ENCODE measurements at places on chromosomes 4 and X. TPM values are rescaled to one million over a fixed set of nuclear protein-coding genes. Genes with fewer than 3 reads are reported as not detected.

GRCh38 chrX:30822068-30822681 is 66.9 kb downstream of the TAB3 start:
- no peak for ATAC-seq

DNA sequence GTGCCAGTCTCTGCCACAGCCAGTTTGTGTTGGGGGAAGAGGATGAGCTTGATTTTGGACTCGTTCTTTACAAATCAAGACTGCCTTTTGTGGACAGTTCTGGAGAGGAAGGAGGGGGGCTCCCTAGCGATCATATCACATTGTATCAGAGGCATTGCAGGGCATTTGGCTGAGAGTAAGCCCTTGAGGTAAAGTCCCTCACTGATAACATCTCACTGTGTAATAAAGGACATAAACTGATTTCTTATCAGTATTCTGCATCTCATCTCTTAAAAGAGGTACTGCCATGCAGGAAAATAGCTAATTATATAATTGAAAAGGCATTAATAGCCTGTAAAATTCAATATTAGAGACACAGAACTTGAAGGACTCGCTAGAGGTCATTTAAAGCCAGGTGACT is 6.1 kb upstream of the IGFBP7 start:
- no peak for ATAC-seq

DNA sequence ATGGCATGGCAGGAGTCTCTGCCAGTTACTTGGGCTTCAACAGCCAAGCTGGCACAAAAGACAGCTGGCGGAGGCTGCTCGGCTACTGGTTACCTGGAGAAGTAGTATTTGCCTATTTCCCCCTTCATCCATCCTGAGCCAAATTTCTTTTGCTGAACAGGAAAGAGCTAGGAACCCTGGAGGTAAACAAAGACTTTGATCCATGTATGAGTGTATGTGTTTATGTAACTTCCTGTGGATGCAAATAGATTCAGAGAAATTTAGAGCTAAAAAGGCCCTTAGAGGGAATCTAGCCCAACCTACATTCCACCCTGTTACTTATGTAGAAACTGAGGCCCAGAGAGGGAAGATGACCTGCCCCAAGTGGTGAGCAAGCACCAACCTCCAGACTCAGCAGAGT is 11.2 kb downstream of the AWAT2 start:
- ATAC-seq = no peak

DNA sequence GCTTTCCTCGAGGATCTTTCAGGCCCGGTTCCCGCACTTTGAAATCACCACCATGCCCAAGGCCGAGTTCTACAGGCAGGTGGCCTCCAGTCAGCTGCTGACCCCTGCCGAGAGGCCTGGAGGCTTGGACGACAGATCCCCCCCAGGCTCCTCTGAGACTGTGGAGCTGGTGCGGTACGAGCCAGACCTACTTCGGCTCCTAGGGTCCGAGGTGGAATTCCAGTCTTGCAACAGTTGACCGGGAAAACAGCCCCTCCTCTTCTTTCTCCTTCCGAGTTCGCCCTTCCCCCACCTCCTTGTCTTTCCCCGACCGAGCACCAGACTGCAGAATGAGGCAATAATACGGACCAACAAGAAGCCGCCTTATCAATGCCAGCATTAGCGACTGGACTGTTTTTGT is 54.4 kb downstream of the ELF4 start:
- no peak for ATAC-seq

GRCh38 chr4:3397128-3397527 is 44.6 kb upstream of the HGFAC start:
- no peak for ATAC-seq

DNA sequence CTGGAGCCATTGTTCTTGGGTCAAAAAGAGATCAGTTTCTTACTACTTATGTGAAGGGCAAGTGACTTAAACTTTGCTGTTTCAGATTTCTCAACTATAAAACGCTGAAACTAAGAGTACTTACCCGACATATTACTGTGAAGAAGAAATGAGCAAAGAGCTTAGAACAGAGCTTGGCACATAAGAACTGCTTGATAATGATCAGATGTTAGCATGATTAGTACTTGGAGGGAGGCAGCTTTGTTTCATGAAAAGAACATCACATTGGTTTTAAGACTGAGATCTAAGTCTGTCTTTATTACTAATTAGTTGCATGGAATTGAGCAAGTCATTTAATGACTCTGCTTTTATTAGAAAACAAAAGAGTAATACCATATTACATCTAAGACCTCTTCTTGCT is 169.1 kb downstream of the ARHGAP24 start:
- no peak for ATAC-seq

DNA sequence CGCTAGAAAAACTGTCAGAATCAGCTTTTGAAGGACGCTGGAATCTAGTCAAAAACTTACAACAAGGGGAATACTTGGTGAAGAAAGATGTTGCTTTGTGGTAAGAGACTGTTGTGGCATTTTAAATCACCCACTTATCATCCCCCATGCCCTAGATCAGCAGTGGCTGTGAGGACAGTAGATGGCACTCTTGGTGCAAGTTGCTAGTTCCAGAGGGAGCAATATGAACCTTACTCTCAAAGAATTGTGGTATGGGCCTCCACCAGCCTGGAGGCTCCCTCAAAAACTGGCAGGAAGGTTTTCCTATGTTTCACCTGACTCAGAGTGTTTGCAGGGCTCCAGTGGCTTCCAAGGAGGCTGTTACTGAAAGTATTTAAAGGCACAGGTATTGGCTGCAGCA is 37.7 kb upstream of the SLC16A2 start:
- no peak for ATAC-seq

DNA sequence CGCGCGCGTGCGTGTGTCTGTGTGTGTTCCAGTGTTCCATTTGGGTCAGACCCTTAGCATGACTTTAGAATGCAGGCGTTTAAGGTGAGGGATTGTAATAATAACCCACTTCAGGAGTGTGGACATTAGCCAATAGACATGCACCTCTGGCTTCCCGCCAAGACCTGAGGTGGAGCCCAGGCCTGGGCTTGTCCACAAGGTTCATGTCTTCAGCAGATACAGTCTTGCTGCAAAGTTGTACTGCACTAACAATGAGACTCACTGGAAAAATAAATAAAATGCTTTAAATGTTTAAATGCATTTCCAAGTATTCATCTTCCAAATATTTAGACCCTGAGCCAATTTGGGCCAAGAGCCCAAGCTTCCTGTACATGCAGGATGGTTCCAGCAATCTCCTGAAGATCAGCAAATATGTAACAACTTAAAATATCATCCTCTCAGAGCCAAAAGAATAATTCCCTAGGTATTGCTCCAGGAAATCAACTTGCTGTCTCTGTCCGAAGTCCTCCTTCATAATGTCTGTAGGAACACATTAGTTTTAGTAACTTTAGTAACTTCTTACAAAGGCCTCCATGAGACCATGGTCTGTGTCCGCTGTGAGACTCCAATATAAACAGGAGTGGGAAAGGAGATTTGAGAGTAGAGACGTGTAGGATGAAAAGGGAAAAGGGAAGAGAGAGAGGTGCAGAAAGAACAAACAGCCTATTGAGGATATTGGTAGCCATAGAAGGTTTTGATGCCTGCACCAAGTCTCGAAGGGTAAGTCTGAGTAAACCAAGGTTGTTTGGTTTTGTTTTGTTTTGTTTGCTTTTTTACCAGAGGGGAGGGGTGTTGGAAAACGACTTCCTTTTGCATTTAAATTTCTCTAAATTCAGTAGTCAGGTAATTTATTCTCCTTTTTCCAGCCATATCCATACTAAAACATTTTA is 98.5 kb upstream of the KLF3 start:
- peak; percentile 40 for ATAC-seq

GRCh38 chr4:184434501-184435066 is 39.8 kb downstream of the IRF2 start:
- no peak for ATAC-seq

GRCh38 chr4:71648448-71648847 is 135.4 kb downstream of the GC start:
- no peak for ATAC-seq

GRCh38 chr4:37241647-37242046 is 2.9 kb upstream of the NWD2 start:
- no peak for ATAC-seq

Gene FAM236D
- not detected for total RNA-seq

Gene PAGE4
- total RNA-seq = 4.6 TPM

Gene CXCL8
- 1.9 TPM for total RNA-seq

Gene LIMCH1
- 81.6 TPM for total RNA-seq

Gene CT55
- total RNA-seq = not detected

Gene MUC7
- total RNA-seq = not detected

Gene IQCM
- not detected for total RNA-seq

Gene MAGEB17
- total RNA-seq = 1.9 TPM

Gene USP51
- 1.5 TPM for total RNA-seq

All from gastroesophageal sphincter (tissue), 4 donors.